G401 (cell line): ENCODE measurements at places on chromosomes 4 and X. TPM values are rescaled to one million over a fixed set of nuclear protein-coding genes. Genes with fewer than 3 reads are reported as not detected.

The FAM9B gene
- total RNA-seq = not detected in 2 replicates

DNA sequence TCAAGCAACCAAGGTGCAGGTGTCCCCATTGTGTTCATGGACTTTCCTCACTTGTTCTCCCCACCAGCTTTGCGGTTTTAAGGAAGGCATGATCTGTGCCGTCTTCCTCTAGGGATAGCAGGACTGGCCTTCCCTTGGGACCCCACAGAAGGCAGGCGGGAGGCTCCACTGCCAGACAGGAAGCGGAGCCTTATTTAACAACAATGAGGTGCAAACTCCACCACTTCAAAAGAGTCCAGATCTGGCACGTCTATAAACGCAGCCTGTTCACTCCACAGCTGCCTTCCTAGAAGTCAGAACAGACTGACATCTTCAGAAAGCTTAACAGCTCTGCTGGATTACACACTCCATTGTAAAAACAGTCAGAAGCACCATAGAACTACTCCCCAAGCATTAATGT is 1.7 kb upstream of the GPR143 start:
- no peak for DNase-seq

GRCh38 chr4:82842593-82842992 is 44.0 kb upstream of the SCD5 start:
- DNase-seq = no peak

- DNase-seq = no peak
Measured at GRCh38 chr4:6009452-6009851, 8.8 kb downstream of the C4orf50 start.

DNA sequence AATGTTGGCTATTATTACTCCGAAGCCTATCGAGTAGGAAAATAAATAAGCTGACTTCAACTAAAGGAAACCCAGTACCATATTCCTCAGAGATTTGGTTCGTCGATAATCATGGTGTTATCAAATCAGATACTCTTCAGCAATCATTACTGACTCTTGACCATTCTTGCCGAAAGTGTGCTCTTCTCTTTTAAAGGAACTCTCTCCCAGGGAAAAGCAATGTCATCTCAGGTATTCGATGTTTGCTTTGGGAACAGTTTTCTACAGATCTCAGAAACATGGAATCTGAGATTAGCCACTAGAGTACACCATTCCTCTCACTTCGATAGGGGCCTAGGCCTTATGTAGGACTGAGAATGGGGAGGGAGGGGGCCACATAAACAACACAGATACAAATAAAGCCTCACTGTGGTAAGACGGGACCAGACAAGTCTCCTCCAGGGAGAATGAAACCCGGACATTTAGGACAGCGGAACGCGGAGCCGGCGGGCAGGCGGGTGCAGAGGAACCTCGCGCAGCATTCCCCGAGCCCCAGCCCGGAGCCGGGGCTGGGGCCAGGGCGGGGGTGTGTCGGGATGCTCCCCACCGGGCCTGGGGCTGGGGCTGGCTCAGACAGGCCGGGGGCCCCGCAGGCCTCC is 581 bp downstream of the DNAJB14 start:
- DNase-seq = peak; percentile 55

GRCh38 chrX:31420711-31421151 is 348.9 kb upstream of the FTHL17 start:
- no peak for DNase-seq

The TAF7L gene
- total RNA-seq = not detected in 2 replicates
